CD4-positive, alpha-beta T cell treated with Interleukin-2 at 100 ng/mL for 4 hours (primary cell): ENCODE measurements at places on chromosomes 11 and 22.

- no peak for DNase-seq
Observed at GRCh38 chr22:48712558-48713271, 1115.0 kb downstream of the BRD1 start.

GRCh38 chr22:36327922-36328551 is 59.7 kb downstream of the MYH9 start:
- no peak for DNase-seq

- DNase-seq = no peak
Observed at GRCh38 chr11:125091247-125091876, 20.1 kb downstream of the TMEM218 start.

- no peak for DNase-seq
Observed at GRCh38 chr11:75262961-75263852, 22.6 kb downstream of the TPBGL start.

DNA sequence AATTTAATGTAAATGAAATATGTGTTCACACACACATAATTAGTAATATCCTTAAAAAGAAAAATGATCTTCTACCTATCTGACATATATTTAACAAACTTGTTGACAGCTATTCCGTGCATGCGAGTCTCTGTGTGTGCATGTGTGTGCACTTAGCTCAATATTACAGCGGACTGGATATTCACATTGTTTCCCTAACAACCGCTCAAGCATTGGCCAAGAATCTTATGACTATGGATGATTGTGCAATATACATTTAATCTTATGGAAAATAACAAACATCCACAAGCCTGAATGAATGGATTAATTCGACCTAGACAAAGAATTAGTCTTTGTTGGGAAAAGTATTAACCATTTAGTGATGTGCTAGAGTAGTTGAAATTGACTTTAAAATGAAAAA is 1078.6 kb downstream of the LRRC4C start:
- DNase-seq = no peak

- no peak for DNase-seq
Observed at GRCh38 chr11:24233041-24233440, 263.8 kb upstream of the LUZP2 start.

DNA sequence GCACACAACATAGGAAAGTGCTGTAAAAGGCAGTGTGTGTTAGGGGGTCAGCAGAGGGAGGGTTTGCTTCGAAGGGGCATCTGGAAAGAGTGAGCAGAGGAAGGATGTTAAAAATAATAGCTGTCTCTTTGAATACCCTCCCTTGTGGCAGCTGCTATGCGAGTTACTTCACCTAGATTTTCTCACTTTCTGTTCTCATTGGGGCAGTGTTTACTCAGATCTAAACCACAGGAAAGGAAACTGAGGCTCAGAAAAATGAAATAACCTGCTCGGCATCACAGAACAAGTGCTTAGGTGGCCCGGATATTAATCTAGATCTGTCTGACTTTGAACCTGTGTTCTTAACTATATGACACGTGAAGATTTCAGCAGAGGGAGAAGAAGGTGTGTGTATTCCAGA is 125.3 kb downstream of the C11orf91 start:
- DNase-seq = no peak

DNA sequence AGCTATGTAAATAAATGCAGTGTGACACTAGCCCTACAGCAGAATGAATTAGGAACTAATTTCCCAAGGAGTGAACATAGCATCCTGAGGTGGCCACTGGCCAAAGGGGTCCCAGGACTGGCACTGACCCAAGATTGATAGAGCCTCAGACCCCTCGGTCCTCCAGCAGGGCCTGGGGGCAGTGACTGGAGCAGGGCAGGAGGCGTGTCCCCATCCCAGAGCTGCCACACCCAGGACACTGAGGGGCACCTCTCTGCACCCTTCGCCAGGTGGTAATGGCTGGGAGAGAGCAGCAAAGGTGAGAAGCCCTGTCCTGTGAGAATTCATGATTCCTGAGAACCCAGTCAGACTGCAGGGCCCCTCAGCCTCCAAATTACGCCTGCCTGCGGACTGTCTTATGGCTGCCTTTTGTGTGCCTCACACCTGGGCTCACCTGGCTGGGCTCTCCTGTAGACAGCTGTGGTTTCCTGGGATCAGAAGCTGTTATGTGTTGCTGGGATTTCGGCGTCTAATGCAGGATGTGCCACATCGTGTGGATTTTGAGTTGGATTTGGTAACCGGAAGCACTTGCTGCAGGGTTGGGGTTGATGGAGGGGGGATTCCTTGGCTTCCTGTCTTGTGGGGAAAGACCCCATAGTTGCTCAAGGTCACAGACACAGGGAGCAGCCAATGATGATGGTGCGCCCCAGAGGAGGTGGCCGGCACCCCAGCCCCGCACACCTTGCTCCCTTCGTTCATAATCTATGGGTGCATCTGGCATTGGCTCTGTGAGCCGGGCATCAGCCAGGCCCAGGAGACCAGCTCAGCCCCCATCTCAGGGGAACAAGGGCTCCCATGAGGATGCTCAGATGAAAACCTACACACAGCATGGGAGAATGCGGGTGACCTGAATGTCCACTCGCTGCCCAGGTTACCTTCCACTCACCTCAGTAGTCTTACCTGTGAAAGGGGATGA is 582.9 kb downstream of the BRD1 start:
- DNase-seq = no peak

DNA sequence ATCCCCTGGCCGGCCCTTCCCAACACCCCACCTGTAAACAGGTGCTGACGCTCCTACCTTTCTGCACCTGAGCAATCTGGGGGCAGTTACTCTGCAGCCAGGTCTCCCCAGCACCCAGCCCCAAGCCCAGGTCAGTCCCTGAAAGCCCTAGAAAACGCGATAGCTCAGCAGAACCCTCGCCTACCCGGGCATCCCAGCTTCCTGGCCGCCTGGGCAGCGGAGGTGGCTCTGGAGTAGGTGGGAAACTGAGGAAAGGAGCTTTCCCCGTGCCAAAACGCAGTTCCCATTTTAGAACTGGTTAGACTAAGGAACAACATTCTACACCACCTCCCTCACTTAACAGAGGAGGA is 445 bp downstream of the SYTL2 start:
- no peak for DNase-seq
